PC-3 (cell line): ENCODE measurements at places on chromosomes 6 and 20.
A peak's percentile ranks its signal among the peaks of the same experiment; 100 is the strongest.

GRCh38 chr6:166381733-166382499, 824 bp downstream of the MPC1 start:
- peak; percentile 72 for DNase-seq

- no peak for DNase-seq
Measured at GRCh38 chr20:37958856-37959520, 56.1 kb downstream of the VSTM2L start.

- DNase-seq = no peak
Measured at GRCh38 chr6:1395941-1396908, 6.8 kb downstream of the FOXF2 start.

DNA sequence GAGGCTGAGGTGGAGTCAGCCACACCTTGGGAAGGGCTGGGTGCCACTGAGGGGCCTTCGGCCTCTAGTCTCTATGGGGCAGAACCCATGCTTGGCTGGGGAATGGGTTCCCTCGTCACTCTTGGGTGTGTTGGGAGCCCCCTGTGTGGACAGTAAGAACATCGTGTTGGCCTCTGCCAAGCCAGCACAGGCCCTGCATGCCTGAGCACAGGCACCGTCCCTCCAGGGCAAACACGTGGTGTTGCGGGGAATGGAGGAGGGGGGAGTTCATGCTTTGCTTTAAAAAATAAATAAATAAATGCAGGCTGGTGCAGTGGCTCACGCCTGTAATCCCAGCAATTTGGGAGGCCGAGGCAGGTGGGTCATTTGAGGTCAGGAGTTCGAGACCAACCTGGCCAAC, 63.0 kb downstream of the EZR start:
- no peak for DNase-seq

DNA sequence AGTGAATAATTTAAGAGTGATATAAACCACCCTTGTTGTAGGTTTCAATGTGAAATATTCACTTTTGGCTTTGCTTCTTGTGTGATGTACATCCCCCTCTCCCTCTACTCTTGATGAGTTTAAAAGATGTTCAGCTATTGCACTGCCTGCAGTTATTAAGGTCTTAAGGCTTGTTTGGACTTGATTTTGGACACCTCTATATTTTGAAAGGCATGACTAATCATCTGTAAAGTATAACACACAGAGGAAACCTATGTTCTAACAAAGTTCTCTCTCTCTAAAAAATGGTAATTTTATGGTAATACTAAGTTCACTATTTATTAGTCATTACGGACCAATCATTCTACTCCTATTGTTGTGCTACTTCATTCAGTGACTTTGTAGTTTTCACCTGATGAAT, 1719.9 kb downstream of the GRIK2 start:
- DNase-seq = no peak

DNA sequence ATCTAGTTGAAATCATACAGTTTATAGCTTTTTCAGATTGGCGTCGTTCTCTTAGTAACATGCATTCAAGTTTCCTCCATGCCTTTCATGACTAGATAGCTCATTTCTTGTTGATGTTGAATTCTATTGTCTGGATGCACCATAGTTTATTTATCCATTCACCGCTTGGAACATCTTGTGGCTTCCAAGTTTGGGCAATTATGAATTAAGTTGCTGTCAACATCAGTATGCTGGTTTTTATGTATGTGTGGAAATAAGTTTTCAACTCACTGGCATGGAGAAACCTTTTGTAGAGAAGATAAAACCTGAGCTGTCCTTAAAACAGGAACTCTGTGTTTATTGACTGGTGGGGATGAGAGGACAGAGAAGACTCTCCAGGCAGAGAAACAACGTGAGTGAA, 248.0 kb downstream of the CDC5L start:
- no peak for DNase-seq

- DNase-seq = no peak
Measured at GRCh38 chr20:13017235-13017634, 8.5 kb downstream of the SPTLC3 start.

GRCh38 chr6:29509711-29510110, 22.0 kb upstream of the MAS1L start:
- no peak for DNase-seq

GRCh38 chr6:113642714-113643406, 214.3 kb upstream of the MARCKS start:
- peak; percentile 67 for DNase-seq

- peak; percentile 7 for DNase-seq
Measured at GRCh38 chr6:139371421-139372203, 2.8 kb downstream of the CITED2 start.

GRCh38 chr20:58003525-58003924, 224.9 kb downstream of the ANKRD60 start:
- DNase-seq = no peak

GRCh38 chr6:84560436-84561390, 203.7 kb downstream of the TBX18 start:
- no peak for DNase-seq

GRCh38 chr6:79526897-79527296, 10.3 kb downstream of the LCA5 start:
- DNase-seq = no peak

DNA sequence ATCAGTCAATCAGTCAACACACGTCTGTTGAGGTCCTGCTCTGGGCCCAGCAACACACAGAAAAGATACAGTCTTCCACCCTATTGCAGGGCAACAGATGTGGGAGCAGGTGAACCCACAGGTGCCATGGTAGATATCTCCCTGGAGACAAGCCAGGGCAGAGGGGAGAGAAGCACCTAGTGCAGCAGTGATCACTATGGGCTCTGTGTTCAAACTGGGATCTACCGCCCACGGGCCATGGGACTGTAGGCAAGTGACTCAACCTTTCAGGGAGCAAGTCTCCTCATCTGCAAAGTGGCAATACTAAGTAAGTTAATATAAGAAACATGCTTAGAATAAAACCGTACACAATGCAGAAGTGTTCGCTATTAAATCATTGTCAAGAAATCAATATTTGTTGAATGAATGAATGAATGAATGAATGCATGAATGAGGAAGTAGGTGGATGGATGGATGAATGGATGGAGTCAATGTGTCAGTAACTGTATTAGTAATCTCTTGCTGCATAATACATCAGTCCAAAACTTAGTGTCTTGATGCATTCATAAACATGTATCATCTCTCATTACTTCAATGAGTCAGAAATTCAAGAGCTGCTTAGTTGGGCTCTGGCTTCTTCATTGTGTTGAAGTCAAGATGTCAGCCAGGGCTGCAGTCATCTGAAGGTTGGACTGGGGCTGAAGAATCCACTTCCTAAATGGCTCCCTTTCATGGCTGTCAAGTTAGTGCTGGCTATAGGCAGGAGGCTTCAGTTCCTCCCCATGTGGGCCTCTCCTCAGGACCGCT, 31.9 kb upstream of the NFATC2 start:
- DNase-seq = peak; percentile 45

DNA sequence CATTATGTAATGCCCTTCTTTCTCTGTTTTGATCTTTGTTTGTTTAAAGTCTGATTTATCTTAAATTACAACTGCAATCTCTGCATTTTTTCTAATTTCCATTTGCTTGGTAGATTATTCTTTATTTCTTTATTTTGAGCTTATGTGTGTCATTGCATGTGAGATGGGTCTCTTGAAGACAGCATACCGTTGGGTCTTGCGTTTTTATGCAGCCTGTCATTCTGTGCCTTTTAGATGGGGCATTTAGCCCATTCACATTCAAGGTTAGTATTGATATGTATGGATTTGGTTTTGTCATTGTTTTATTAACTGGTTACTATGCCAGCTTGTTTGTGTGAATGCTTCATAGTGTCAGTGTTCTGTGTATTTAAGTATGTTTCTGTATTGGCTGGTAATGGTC, 84.9 kb upstream of the HMGCLL1 start:
- no peak for DNase-seq

GRCh38 chr6:96542702-96543101, 20.2 kb upstream of the FHL5 start:
- DNase-seq = peak; percentile 15
